ENCODE measurements at places on chromosomes 3 and 15.
A peak's percentile ranks its signal among the peaks of the same experiment; 100 is the strongest.

- DNase-seq = no peak
These were observed 138.7 kb upstream of the SNTN start for GRCh38 chr3:63513791-63514190.

DNA sequence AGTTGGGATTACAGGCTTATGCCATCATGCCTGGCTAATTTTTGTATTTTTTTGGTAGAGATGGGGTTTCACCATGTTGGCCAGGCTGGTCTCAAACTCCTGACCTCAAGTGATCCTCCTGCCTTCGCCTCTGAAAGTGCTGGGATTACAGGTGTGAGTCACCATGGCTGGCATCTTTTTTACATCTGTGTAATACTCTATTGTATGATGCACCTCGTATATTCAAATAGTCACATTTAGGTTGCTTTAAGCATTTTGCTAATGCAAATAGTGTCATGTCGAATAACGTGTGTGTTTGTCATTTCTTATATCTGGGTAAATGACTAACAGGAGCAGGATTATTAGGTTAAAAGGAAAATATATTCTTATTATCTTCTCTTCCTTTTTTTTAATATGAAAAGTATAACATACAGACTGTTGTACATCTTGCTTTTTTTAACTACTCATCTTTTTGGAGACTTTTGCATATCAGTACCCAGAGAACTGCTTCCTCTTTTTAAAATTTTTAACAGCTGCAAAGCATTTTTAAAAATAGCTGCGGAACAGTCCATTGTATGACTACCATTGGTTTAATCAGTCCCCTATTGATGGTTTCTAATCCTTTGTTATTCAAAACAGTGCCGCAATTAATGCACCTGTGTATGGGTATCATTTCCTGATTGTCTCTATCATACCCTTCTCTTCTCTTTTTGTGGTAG lies 13.4 kb downstream of the SCAMP5 start:
- no peak for DNase-seq

DNA sequence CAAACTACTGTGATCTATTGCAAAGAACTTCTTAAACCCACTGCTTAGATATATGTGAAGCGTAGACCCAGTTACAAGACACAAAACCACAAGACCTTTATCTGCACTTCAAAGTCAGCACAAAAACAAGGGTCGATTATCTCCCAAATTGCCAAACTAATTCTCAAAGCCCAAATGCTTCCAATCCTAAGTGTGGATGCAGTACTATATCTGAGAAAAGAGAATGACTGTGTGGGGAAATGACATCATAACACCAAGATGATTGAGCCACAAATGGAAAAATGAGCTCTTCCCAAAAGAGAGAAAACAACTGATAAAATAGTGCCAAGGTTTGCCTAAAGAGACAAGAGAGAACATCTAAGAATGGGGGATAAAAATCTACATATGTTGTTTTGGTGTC lies 86.2 kb downstream of the MEIS2 start:
- no peak for DNase-seq

- no peak for DNase-seq
These were observed 627.1 kb downstream of the AGBL1 start for GRCh38 chr15:86706813-86707212.

DNA sequence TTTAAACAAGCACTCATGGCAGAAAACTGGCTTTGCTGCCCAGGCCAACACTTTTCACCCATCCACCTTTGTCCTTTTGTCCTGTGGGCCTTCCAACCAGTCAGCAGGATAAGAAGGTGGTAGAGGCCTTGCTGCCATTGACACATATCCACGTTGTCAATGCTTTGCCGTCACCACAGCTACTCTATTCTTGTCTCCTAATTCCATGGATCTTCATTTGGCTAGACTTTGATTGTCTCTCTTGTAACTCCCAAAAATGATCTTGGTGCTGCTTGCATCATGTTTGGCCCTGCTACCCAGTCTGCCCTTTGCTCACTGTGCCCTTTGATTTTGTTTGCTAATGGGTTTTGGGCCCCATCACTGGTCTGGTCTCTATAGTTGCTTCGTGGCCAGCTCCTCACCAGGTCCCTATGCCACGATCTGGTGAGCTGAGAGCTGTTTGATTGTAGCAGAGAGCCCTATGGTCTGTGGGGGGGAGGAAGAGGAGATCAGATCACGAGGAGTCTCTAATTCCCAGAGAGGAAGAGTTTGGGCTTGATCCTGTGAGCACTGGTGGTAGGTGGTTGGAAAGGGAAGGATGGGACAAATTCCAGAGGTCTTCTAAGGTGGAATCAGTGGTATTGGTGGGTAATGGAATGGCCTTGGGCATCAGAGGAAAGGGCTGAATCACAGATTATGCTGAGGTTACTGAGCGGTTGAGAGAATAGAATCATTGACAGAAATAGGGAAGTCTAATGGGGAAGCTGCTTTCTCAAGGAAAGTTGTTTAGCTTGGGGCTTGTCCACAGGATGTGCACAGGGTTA lies 40.3 kb downstream of the ABHD2 start:
- no peak for DNase-seq

DNA sequence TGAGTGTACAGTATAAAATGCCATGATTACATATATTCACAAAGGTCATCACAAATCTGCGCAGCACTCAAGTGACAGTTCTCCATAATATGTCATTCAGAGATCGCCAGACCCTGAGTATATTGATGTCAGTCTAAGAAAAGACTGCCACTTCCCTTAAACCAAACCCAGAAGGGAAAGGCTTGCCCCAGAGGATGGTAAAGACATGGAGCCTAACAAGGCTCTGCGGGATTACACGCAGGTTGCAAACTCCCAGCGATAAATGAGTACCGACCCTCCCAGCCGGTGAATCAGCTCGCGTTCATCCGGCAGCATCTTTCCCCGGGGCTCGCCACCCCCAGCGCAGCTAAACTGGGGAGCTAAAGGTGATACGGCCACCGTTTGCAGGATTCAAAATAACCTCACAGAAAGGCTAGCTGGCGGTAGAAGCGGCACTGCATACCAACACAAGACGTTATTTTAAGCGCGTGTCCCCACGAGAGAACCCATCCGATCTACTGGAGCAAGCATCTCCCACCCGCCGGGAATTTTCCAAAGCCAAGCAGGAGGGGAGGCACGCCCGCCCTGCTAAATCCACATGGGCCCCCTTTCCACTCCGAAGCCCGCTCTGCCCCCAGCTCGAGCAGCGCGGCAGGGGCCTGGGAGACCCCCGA lies 643 bp downstream of the MYO5A start:
- peak; percentile 10 for DNase-seq

- no peak for DNase-seq
These were observed 105.3 kb upstream of the ACP3 start for GRCh38 chr3:132211896-132212295.

- DNase-seq = no peak
These were observed 118.4 kb downstream of the NR2F2 start for GRCh38 chr15:96448923-96449322.

- DNase-seq = no peak
These were observed 199.8 kb upstream of the TLE3 start for GRCh38 chr15:70297465-70298058.

- peak; percentile 67 for DNase-seq
These were observed at the start of the genes EAF1 and METTL6 for GRCh38 chr3:15427182-15427880. Gene EAF1 (plus strand): TSS chr3:15427598. CDS start chr3:15427780, 182 bp downstream. Gene METTL6 (minus strand): TSS chr3:15427544. CDS start chr3:15426511, 1,033 bp downstream.

- DNase-seq = no peak
These were observed 135.1 kb downstream of the RBPMS2 start for GRCh38 chr15:64640146-64640871.

DNA sequence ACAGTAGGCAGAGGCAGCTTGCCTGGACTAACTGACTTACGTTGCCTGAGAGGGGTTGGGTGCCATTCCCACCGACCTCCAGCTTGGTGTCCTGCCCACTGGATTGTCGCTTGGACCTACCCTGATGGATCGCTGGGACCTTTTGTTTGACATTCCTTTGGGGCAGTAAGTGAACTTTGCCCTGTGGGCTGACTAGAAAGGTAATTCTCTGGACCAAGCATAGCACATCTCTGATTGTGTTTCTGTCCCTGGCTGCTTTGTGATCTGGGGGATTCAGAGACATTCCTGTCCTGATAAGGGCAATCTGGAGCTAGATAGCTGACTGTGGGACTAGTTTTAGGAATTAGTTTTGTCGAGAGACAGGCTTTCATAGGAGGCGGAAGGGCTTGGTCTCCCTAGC lies 19.5 kb upstream of the IFT57 start:
- no peak for DNase-seq

DNA sequence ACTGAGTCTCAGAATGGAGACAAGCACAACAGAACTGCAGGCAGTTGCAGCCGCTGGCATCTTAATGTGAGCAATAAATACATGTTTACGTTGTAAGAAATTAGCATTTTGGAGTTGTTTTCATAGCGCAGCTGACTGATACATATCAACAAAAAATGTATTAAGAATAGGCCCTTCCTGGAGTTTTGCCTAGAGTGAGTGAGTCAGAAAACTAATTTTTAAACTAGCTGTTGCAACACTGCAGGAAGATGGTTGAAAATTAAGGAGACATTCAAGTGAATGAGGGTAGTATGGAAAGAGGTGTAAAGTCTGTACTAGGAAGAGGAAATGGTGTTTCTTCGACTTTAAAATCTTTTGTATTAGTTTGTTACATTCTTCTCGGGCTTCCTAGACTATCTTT lies 39.6 kb upstream of the TIMP4 start:
- no peak for DNase-seq

DNA sequence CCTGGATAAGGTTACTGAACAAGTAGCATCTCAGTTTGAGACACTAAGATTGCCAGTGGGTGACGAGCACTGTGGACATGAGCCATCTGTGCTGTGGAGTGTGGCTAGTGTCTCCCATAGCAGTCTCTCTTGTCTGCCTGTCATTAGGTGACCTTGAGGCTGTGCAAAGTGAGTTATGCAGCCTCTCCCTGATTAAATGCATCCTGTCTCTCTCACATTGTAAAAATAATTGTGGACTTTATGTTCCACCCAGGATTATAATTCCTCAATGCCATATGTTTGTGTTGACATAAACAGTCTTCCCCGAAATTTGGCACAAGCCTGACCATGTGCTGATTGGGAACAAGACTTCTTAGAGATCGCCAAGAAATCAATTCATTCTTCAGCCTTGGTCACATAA lies 168.9 kb downstream of the MYRIP start:
- no peak for DNase-seq

- no peak for DNase-seq
These were observed 13.0 kb downstream of the PHLDB2 start for GRCh38 chr3:111871809-111872623.

DNA sequence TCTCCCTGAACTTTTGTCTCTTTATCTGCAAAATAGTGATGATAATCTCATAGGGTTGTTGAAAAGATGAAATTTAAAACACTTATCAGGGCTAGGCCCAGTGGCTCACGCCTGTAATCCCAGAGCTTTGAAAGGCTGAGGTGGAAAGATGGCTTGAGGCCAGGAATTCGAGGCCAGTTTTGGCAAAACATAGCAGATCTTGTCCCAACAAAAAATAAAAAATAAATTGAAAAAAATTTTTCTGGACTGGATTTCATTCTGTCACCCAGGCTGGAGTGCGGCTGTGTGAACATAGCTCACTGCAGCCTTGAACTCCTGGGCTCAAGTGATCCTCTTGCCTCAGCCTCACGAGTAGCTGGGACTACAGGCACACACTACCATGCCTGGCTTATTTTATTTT lies 29.6 kb downstream of the LMLN start:
- no peak for DNase-seq

DNA sequence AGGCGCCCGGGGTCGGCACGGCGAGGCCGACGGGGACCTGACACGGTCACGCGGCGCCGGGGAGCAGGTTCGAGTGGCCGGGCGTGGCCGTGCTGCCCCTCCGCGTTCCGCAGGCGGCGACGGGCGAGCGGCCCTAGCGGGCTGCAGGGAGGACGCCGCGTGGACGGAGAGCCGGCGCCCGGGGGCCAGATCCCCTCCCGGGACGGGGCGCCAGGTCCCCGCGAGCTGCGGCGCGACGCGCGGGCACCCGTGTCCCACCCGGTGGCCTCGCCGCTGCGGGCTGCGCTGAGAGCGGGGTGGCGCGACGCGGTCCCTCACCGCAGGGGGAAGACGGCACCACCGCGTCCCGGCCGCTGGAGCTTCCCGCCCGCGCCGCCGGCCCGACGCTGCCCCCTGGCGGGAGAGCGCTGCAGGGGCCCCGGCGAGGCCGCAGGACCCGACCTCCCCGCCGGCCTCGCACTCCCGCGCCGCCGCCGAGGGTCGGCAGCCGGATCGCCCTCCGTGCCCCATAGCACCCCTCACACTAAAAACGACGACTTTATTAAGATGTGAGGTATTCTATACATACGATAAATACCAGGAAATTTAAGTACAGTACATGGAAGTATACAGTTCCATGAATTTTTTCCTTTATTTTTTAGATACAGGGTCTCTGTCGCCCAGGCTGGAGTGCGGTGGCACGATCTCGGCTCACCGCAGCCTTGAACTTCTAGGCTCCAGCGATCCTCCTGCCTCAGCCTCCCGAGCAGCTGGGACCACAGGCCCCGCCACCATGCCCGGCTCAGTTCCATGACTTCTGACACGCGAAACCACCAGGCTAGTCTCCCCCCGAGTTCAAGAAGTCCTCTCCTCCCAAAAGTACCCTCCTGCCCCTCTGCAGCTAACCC lies 1.3 kb upstream of the PIGZ start:
- DNase-seq = peak; percentile 67

DNA sequence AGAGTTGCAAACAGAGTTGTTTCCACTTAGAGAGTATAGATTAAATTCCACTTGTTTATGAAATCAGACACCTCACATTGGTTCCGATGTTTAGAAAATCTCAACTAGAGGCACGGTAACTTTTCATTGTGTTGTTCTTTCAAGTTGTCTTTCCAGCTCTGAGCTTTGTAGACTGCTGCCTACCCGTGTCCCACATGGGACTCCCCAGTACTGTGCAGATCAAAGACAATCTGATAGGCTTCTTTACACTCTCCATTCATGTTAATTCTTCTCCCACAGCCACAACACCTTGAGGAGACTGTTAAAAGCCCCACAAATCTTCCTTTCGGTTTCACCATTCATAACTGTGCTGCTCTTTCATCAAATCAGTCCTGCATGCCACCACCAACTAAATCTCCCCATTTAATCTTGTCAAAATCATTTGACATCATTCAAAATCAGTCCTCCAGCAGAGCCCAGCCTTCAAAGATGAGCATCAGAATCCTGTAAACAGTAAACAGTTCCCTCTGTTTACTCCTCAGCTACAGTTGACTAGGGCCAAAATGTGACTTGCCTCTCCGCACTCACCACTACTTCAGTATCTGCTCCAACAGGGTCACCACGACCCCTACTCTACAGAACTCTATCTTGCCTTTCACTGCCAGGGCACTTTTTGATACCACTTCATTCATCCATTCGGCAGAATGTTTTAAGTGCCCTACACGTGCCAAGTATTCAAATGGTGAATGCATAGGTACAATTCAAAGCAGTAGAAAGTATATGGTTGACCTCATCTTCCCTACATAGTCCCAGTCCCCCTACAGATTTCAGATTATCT lies 8.3 kb downstream of the ANXA2 start:
- DNase-seq = no peak

- DNase-seq = no peak
These were observed 7.7 kb downstream of the CXCR6 start for GRCh38 chr3:45950686-45951600.
